ENCODE measurements at places on chromosomes 7 and 10. TPM values are rescaled to one million over a fixed set of nuclear protein-coding genes. Genes with fewer than 3 reads are reported as not detected.

DNA sequence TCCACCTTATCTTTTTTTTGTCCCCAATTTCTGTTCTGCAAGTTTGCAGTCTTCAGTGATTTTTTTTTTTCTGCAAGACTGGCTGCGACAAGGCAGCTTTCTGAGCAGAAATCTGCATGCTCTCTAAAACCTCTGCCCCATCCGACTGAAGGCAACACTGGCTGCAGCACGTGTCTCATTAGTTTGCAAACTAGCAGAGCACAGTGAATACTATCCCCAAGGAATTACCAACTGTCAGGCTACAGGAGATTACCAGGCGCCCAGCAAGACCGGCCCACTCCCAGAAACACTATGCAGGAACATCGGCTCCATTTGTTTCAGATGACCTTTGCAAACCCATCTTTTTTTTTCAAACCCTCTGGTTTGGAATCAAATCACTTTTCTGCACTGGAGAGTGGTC is 538.8 kb downstream of the SORCS1 start:
- no peak for DNase-seq

DNA sequence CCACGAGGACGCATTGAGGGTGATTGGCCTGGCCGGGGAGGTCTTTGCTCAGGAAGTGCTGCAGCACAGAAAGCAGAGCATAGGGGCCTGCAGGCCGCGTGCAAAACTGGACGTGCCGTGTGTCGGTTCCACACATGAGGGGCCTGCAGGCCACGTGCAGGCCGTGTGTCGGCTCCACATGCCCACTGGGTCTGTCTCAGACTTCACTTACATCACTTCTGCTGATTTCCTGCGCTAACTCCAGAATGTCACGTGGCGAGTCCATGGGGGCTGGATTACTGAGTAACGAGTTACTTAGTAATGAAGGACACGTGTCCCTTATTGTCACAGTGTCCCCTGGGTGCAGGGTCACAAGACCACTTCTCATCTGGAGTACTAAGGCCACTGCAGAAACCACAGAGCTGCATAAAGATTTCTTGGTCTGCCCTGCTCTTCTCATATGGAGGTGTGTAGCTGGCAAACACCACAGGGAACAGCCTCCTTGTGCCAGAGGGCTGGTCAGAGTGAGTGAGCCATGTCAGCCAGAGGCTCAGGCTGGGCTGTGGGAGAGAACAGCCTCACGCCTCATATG is 60.8 kb downstream of the GDI2 start:
- no peak for DNase-seq

- no peak for DNase-seq
Observed at GRCh38 chr7:49346195-49346899, 422.0 kb downstream of the CDC14C start.

- DNase-seq = no peak
Observed at GRCh38 chr7:18119985-18120384, 92.3 kb upstream of the PRPS1L1 start.

GRCh38 chr7:32515890-32516550 is 20.7 kb downstream of the AVL9 start:
- no peak for DNase-seq

GRCh38 chr7:156065400-156065799 is 253.1 kb upstream of the SHH start:
- DNase-seq = no peak

- DNase-seq = peak; percentile 68
Observed at GRCh38 chr10:89283936-89284475, 17.8 kb upstream of the IFIT2 start.

- DNase-seq = no peak
Observed at GRCh38 chr10:127911867-127912257, 5.0 kb downstream of the PTPRE start.

GRCh38 chr7:47422611-47423010 is 159.3 kb downstream of the TNS3 start:
- no peak for DNase-seq

DNA sequence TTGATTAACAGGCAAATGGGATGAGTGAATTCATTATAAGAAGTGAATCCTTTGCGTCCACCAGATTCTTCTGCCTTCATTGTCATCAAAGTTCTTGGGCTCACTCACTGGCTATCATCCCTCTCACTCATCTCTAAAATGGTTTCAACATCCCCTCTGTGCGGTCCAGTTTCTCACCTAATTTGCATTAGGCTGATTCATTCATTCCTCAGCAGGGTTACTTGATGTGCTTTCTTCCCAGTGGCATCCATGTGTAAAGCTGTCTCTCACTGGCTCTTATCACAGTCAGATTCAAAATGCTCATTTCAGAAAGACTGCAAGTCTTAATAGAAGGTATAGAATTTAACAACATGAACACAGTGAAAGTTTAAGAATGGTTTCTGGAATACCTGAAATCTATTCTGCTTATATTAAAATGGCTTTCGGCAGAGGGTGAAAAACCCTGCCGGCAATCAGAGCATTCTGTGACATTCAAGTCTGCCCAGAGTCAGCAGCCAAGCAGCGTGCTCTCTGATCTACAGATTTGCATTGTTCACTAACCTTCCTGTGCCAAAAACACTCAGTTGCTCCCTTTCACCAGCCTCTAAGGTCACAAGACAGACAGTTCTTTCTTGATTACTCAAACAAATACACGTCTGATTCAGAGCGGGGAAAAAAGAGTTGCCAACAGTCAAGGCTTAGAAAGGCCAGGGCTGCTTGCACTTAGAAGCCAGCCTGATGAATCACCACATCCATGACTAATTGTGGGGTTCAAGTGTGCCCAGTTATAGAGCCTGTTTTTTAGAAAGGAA is 106.7 kb downstream of the TES start:
- peak; percentile 44 for DNase-seq

- no peak for DNase-seq
Observed at GRCh38 chr10:98404571-98405359, 10.2 kb downstream of the PYROXD2 start.

Gene POT1
- total RNA-seq = 16.9 TPM

Gene IMMP2L
- 17.1 TPM for total RNA-seq

Gene CALY
- not detected for total RNA-seq

Gene MYO3A
- total RNA-seq = not detected

Gene NRAP
- 826 TPM for total RNA-seq

Gene ZNF804B
- not detected for total RNA-seq

Gene UBN2
- 14.1 TPM for total RNA-seq

Gene FAM25G
- not detected for total RNA-seq

Measured in left ventricle myocardium superior (tissue), 1 donor.